ENCODE measurements at places on chromosomes 5 and 9.

DNA sequence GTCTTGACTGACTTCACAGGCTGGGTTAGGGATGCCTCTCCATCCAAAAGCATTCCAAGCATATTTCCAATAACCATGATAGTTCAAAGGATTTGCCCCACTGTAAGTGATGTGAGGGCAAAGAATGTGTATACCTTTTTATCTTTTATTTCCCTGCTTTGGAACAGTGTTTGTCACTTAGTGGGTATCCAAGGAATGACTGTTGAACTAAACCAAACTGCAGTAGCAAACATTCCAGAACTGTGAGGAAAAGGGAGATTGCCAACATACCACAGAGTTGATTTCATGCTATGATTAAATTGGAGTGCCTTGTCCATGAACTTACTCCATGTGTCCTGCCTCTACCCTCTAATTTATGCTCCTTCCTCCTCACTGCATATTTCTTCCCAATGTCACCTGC, 400.0 kb downstream of the KIAA0825 start:
- peak; percentile 79 for DNase-seq

DNA sequence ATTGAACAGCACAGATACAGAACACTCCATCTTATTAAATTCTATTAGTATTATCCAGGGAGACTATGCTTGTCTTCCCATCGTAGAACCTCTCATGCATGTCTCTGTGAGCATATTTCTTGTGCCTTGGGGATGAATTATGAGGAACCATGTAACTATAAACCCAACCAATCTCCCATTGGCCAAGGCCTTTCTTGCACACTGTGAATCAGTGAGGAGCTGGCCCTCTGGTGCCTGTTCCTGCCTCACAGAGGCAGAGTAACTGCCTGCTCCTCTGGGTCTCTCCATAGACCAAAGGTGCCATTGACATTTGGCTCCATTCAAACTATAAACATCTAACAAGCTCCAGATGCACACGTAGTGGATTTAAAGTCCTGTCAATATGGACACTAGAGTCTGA, 190.4 kb downstream of the ENC1 start:
- no peak for DNase-seq

DNA sequence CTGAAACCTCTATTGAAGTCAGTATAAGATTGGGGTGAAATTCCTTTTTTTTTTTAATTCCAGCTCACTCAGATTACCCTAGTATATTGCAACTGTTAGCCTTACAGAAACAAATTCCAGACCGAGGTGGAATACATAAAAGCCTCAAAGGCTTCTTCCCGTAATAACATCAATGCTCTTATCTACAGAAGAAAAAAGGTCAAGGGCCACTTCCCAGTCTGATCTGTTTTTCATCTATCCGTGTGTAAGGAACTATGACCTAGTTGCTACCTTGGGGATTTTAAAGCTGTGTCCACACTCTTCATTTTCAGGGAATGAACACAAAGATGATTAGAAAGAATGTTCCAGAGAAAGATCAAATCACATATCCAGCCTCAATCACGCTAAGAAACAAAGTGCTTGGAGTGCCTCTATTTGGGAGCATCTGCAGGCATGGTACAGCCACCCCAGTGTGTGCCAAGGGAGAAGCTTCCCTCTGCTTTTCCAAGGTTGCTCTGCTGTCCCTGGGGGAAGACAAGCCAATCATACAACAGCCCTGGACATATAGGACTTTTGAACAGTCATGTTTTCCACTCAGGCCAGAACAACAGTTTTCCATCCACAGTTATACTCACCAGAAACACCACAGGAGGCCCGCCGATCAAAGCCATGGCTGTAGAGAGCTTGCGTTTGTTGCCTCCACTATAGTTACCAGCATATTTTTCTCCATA, 23.5 kb downstream of the NIPSNAP3B start:
- no peak for DNase-seq

GRCh38 chr5:2184563-2185540, 302.1 kb upstream of the IRX4 start:
- no peak for DNase-seq

GRCh38 chr5:149990518-149991376, 9.7 kb downstream of the TIGD6 start:
- peak; percentile 38 for DNase-seq

- no peak for DNase-seq
Observed at GRCh38 chr9:112890106-112891081, at the start of gene SLC46A2. TSS of gene SLC46A2 (minus strand) at chr9:112890876. CDS start at chr9:112890681, 195 bp downstream.

All from fibroblast of skin of left quadriceps (primary cell).